ENCODE measurements at places on chromosomes 5 and 9.

DNA sequence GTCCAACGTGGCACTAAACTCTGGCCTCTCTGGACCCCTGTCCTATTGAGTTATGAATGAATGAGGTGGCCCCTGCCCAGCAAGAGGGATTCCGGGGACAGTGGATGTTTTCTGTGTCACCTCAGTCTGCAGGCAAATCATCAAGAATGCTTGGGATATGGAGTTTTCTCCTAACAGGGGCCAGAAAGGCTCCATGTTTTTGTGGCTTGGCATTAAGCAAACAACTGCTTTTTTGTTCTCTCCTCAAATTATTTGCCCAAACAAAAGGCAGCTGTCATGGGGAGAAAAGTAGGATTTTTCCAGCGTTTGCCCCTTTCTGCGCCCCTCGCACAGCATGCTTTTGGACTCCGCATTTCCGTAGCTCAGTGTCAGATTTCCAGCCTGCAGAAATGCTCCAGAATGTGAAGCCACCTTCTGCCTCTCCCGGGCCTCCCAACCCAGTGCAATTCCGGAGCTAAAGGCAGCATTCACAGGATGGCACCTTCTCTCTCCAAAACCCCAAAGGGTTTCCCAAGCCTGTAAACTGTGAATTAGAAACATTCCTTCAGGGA is 553.3 kb downstream of the CCDC171 start:
- no peak for DNase-seq

GRCh38 chr9:111483439-111483857 is 735 bp downstream of the ECPAS start:
- DNase-seq = peak; percentile 74

- DNase-seq = no peak
Observed at GRCh38 chr9:7185612-7186011, 427.8 kb downstream of the KDM4C start.

DNA sequence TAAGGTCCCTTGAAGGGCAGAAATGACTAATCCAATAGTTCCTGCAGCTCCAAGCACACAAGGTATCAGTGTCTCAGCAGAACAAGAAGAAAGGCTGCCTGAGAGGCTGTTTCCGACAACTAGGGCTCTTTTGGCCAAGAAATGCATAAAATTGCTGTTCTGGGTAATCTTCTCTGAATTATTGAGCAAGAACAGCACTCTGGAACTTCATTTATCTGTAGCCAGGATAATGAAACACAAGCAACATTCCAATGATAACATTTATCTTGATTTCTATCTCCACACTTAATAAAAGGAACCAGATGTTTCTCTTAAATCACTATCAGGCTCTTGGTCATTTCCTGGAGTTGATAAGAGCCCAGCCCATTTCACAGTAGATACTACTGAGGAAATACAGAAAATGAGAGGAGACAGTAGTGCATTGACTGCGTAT is 17.0 kb upstream of the AUH start:
- DNase-seq = no peak

GRCh38 chr9:28951945-28952344 is 1378.7 kb upstream of the C9orf72 start:
- no peak for DNase-seq

DNA sequence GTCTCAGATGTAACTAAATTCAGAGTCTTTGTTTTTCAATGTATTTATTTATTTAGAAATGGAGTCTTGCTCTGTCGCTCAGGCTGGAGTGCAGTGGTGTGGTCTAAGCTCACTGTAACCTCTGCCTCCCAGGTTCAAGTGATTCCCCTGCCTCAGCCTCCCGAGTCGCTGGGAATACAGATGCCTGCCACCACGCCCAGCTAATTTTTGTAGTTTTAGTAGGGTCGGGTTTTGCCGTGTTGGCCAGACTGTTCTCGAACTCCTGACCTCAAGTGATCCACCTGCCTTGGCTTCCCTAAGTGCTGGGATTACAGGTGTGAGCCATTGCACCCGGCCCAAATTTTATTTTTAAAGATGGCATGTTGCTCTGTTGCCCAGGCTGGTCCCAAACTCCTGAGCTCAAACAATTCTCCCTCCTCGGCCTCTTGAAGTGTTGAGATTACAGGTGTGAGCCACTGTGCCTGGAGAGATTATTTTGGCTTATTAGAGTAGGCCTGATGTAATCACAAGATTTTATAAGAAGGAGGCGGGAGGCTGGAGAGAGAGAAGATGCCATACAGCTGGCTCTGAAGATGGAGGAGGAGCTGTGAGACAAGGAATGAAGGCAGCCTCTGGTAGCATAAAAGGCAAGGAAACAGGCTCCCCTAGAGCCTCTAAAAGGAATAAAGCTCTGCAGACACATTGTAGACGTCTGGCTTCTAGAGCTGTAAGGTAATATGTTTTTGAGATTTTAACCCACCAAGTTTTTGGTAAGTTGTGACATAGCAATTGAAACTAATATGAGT is 12.9 kb upstream of the KLF9 start:
- DNase-seq = no peak

- no peak for DNase-seq
Observed at GRCh38 chr5:155021842-155022241, 8.3 kb downstream of the KIF4B start.

All from pancreas (tissue), 10 donors.